Ammon's horn (tissue), 1 donor: ENCODE measurements at places on chromosomes 3 and 15.
A peak's percentile ranks its signal among the peaks of the same experiment; 100 is the strongest.

GRCh38 chr3:98737301-98737700 lies 25.8 kb upstream of the ST3GAL6 start:
- no peak for DNase-seq

GRCh38 chr3:114362815-114363214 lies 69.0 kb downstream of the TIGIT start:
- DNase-seq, result peak; percentile 76

GRCh38 chr15:77312523-77312922 lies 107.4 kb downstream of the PEAK1 start:
- no peak for DNase-seq

DNA sequence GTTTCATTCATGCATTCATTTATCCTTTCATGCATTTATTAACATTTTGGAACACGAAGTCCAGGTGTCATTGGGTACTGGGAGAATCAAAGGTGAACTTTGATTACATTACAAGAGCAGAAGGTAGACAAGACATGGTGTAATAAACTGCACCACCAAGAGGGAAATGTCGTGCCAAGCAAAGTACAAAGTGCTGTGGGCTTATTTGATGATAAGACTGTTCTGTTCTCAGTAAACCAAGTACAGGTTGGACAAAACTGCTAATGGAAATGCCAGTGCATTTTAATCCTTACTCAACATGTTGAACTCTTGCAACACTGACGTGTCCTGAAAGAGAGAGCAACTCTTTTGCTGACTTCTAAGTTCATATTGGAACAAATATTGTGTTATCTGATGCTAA lies 69.4 kb downstream of the MME start:
- no peak for DNase-seq

DNA sequence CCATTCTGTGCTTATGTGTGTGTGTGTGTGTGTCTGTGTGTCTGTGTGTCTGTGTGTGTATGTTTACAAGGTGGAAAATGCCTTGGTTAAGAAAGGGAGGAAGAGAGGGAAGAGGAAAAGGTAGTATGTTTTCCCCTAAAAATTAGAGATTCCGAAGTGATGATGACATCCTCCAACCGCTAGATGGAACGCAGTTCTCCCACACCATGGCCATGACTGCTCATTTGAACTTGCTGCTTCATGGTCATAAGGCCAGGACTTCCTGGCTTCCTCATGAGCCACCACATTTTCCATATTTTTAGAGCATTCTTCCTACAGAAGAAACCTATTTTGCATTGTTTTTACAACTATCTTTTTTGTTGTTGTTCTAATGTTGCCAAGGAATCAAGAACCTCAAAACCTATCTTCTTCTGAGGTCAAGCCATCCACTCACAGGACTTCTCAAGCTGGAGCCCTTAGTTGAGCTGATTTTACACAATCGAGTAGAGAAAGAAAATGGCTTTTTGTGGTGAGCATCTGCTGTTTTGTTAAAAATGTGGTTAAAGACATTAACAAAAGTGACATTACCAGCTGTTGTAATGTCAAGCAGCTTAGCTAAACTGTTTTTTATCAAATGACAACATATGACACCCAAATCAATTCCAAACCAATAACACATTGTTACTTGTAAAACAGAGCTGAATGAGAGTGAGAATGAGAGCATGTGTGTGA lies 1091.0 kb downstream of the FHIT start:
- DNase-seq, result peak; percentile 27

GRCh38 chr15:29556380-29556779 lies 265.9 kb downstream of the TJP1 start:
- DNase-seq, result no peak

- peak; percentile 40 for DNase-seq
These were observed 11.2 kb upstream of the ATP13A3 start for GRCh38 chr3:194497799-194498575.

- no peak for DNase-seq
These were observed 18.2 kb downstream of the FOXP1 start for GRCh38 chr3:71565316-71565715.

GRCh38 chr3:112681822-112682325 lies 40.9 kb upstream of the CCDC80 start:
- no peak for DNase-seq

GRCh38 chr3:31671976-31672375 lies 139.3 kb downstream of the STT3B start:
- no peak for DNase-seq

DNA sequence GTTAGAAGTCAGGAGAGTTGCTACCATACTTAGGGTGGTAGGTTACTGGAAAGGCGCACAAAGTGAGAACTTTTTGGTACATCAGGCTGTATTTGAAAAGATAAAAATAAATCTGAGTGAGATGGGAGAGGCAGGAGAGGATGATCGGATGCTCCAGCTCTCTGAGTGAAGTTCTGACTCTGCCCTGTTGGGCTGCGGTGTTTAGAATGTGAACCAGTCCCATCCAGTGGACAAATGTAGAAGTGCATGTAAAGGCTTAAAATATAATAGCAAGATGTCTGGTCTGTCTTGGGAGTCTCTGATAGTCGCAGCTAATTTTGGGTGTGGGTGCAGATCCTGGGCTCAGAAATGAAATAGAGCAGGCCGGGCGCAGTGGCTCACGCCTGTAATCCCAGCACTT lies 30.4 kb downstream of the ACKR2 start:
- peak; percentile 85 for DNase-seq

DNA sequence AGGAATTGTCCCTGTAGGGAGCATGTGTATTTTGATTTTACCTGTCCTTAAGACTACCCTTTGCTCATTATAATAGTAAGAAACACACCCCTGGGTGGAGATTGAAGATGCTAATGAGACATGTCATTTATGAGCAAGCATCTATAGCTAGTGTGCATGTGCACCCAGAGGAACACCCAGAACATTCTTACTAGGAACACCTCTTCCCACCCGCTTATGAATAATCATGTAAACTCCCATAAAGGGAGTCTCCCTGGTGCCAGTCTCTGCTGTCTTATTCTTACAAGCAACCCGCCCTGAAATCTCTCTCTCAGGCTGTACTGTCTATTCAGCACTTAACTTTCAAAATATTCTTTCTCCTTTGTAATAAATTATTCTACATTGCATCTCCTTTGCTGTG lies 1227.3 kb downstream of the ROBO1 start:
- DNase-seq, result no peak

GRCh38 chr15:40843885-40844695 lies at the start of gene SPINT1:
Gene SPINT1 (plus strand): TSS chr15:40844048. CDS start chr15:40844555, 507 bp downstream.
- DNase-seq, result no peak

DNA sequence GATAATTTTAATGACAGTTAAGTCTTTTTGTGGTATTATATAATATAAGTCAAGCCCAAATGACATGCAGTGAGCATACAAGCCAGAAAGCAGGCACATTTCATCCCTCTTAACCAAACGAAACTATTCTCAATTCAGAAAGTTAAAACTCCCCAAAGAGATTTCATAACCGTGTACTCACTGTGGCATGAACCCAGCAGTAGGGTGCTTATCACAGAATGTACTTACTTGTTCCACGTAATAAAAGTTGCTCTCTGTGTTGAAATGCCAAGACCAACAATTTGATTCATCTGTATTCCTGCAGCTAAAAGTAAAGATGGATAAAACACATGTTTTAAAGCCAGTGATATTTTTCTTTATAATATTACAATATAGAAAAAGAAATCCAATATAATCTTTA lies 12.1 kb downstream of the GK5 start:
- no peak for DNase-seq

DNA sequence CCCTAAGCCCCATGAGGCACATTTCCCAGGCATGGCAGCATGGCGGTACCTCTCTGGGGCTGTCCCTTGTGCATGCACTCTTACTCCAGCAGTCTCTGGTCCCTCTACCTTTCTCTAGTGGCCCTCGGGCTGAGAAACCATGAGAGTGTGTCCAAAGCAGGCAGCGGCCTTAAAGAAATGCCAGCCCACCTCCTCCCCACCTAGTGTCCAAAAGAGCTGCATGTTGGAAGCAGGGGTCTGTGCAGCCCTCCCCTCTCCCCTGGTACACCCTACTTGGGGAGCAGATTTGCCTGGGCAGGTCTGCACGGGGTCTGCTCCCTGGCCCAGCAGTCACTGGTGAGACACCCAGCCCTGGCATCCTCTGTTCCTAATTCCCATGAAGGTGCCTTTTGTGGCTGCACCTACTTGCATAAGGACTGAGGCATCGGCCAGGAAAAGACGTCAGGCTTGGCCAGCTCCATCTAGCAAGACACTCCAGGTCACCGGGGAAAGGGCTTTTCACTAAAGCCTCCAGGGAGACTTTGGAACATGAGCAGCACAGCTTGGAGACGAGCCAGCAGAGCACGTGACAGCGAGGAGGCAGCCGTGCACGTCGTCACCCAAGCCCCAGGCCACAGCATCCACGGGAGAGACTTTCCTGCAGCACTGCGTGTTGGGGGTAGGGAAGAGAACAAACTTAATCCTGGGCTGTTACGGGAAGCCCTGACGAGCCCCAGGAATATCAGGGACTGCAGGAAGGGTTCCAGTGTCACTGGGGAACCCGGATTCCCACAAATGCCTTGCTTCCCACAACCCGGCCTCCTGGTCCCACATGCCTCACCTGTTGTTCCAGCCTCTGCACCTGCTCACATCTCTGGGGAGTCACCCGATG lies 38.8 kb downstream of the TM2D3 start:
- peak; percentile 72 for DNase-seq

- DNase-seq, result no peak
These were observed 13.3 kb downstream of the SH2D7 start for GRCh38 chr15:78105476-78106241.

GRCh38 chr3:185537369-185537970 lies 14.9 kb downstream of the LIPH start:
- DNase-seq, result peak; percentile 31

- DNase-seq, result no peak
These were observed 163.1 kb downstream of the TLE3 start for GRCh38 chr15:69934607-69935006.

DNA sequence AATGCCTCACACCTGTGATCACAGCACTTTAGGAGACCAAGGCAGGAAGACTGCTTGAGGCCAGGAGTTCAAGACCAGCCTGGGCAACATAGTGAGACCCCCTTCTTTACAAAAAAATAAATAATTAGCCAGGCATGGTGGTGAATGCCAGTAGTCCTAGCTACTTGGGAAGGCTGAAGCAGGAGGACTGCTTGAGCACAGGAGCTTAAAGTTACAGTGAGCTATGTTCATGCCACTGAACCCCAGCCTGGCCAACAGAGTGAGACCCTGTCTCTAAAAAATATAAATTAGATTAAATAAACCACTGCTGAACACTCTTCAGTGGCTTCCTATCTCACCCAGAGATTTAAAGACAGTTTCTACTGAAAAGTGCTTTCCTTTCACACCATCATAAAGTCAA lies 6.2 kb downstream of the IFT80 start:
- DNase-seq, result no peak

DNA sequence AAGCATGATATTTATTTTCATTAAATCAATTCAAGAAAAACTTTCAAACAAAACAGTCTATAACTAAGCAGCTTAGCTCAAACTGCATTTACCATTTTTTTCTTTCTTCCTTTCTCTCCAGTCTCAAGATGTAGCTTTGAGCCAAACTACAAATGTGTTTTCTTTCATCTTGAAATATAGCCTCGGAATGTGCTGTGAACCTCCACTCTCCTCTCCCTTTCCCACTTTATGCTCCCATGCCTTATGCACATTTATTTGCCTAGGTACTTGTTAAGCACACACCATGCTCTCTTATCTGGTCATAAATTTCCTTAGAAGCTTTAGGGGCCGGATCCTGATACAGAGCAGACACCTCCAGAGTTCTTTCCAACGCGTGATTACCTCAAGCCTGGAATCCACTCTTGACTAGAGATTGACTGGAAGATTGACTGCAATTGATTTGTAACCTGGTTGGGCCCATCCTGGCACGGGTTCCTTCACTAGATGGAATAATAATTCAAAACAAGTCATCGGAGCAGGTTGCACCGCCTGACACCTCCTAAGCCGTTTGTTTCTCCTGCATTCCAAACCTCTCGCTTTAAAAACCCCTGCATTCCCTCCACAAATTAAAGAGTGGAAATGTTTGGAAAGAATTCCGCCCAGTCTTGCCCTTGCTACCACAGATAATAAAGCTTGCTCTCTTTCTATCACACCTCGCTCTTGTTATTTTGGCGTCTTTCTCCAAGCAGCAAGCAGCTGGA lies 344.7 kb downstream of the CHL1 start:
- no peak for DNase-seq

DNA sequence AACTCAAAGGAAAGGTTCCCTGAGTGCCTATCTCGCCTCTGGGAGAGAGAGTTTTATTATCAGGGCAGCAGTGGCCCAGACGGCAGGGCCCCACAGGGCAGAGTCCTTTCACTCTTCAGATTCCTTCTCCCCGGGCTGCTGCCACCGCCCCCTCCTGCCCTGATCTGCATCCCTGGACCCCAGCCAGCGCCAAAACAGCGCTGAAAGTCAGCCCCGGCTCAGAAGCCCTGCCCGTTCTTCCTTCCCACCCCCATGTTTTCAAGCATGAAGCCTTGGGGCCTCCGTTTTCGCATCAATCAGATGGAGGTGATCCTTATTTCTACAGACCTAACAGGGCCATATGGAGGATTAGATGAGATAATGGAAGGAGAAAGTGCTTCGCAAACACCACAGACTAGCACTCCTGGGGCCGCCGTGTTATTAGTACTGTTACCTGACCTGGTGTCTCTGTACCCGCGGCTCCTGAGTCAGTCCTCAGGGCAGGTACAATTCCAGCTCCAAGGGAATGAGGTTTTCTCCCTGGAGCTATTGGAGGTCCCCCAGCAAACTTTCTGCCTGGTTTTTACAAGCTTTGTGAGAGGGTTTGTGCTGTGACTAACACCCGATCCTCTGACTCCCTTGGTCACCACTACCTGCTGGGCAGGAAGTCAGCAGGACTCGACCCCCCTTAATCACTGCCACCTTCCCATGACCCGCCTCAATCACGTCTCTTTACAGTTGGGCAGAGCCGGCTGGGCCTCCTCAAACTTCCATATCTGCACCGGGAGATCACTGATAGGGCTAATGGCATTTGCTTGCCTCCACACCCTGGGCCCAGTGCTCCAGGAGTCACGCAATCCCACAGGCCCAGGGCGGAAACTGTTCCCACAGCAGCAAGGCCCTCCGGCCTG lies 39.5 kb upstream of the TSEN2 start:
- no peak for DNase-seq

DNA sequence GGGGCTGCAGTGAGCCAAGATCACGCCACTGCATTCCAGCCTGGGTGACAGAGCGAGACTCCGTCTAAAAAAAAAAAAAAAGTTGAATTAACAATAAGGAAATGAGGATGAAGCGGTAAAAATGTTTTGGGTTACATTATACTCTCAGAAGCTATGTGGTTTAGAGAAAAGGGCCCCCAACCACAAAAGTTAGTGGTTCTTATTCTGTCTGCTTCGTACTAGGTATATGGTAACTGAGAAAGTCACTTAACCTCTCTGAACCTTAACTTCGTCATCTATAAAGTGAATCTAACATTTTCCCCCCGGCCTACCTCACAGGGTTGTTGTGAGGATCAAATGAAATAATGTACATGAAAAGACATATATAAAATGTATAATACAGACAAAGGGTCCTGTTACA lies 38.4 kb upstream of the EHHADH start:
- no peak for DNase-seq

DNA sequence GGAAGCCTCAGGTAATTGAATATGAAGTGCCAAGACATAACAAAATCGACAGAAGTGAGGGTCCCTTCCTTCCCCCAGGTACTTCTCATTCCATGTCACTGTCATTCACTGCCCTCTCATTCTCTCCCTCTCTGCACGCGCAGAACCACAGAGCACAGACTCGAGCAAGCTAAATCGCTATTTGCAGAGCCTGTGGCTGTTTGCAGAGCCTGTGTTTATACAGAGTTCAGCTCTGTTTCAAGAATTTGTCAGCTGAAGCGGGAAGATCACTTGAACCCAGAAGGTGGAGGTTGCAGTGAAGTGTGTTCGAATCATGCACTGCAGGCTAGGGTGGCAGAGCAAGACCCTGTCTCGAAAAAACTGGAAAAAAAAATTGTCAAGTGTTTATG lies 2.5 kb downstream of the VILL start:
- no peak for DNase-seq

- DNase-seq, result no peak
These were observed 29.4 kb upstream of the RSL24D1 start for GRCh38 chr15:55226127-55226526.
